Hematopoietic multipotent progenitor cell treated with erythropoietin and hydrocortisone succinate and interleukin-3 and kit ligand, for 6 days (in vitro differentiated cells): ENCODE measurements at places on chromosomes 12 and 14.

DNA sequence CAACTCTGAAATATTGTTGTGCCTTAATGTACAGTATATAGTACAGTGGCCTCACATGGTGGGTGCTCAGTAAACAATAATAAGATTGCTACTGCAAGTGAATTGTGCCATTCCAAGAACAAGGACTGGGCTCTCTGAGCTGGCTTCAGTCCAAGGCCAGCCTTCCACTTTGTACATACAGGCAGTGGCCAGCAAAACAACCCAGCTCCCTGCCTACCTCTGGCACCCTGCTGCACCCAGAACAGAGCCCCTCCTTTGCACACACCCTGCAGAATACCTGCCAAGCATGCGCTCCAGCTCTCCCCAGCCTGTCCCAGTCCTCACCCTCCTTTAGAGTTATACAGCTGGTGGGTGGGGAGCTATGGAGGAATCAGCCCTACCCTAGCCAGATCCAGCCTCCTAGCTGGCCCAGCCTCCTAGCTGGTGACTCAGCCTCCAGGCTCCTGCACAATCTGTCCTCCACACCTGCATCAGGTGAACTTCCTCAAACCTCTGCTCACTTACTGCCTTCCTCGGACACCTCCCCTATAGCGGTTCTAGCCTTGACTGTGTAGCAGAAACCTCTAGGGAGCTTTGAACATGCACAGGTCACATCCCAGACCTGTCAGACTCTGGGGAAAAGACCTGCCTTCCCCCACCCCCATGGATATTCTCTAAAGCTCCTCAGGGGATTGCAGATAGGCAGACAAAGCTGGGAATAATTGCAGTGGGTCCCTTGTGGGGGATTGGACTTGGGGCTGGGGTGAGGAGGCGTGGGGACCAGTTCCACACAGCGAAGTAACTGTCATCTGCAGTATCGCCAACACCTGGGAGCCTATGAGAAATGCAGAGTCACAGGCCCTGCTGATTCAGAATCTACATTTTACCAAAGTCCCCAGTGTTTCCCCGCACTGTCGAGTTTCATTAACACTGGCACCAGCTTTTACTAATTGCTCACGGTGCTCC, 17.9 kb downstream of the ZDHHC22 start:
- DNase-seq: no peak

- DNase-seq: no peak
These were observed 140.0 kb upstream of the PRICKLE1 start for GRCh38 chr12:42729535-42729900.

DNA sequence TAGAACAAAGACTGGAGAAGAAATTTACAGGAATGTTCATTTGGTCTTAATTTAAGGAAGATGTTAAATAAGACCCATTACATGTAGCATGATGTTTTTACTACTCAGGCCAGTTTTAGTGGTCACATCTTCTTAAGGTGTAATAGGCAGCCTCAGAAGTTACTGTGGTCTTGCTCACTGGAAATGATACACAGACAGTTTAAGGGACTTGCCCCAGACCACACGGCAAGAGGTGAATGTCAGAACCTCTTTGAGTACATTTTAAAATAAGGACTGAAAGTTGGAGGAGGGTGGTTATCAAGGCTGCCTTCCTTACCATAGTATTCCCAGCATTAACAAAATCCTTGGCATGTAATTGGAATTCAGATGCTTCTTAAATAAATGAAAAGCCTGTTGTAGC, 37.9 kb downstream of the LRRK2 start:
- no peak for DNase-seq

DNA sequence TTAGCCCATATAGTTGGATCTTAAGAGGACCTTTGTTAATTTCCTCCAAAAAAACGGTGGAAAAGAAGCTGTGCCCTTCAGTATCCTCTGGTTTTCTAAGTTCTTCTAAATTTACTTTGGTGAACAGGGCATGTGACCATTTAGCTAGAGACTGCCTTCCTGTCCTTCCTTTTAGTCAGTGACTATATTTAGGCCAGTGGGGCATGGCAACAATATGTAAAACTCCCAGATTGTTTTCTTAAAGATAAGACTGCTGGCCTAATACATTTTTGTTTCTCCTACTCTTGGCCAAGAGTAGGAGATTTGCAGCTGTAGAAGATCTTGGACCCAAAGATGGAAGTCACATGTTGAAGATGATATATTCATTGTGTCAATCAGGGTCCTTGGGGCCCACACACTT, 325.1 kb upstream of the DCN start:
- no peak for DNase-seq

DNA sequence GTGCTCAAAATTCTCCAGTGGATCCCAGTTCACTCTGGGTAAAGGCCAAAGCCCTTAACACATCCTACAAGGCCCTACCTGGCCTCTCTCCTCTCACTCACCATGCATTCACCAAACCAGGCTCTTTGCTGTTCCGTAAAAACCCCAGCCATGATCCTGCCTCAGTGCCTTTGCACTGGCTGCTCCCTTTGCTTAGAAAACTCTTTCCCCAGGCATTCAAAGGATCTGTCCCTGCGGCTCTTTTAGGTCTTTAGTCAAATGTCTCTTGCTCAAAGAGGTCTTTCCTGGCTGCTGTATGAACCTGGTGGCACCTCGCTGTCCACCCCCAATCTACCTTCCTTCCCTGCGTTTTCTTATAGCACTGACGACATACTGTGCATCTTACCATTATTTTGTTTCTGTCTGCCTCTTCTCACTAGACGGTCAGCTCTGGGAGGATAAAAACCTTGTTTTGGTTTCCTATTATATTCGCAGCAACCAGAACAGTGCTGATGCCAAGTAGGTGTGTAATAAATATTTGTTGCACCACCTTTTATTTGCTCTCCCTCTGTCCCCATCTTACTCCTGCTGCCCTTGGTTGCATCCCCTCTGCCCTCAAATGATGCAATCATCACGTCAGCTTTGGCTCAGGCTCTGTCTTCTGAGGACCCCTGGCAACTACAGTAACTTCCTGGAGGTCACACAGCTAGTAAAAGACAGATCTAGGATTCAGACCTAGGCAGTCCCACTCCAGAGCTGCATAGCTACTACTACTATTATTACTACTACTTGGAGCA, 23.8 kb upstream of the DICER1 start:
- no peak for DNase-seq

- no peak for DNase-seq
These were observed 6.2 kb upstream of the SLC7A7 start for GRCh38 chr14:22821193-22822015.

DNA sequence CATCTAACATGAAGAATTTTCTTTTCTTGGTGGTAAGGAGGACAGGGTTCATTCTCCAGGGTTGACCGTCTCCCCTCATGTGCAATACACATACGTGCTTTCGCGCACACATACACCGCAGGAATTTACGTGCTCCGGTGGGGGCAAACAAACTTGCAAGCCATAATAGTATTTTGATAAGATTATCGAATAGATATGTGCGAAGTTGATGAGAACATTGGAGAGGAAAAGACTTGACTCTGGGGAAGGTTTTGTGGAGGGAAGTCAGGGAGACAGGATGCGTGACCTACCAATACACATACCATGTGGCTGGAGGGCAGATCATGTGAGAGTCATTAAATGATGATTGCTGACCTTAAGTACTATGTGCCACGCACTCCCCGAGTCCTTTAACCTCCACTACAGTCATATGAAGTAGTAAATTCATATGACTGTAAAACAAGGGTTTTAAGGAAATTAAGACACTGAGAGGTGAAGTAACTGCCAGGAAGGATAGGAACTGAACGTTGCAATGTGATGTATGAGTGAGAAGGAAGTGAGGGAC, 921 bp downstream of the RAD51B start:
- DNase-seq: peak; percentile 59

- no peak for DNase-seq
These were observed 232.9 kb downstream of the ZFP36L1 start for GRCh38 chr14:68559949-68560348.

GRCh38 chr12:49910331-49911212, 6.9 kb upstream of the FAIM2 start:
- no peak for DNase-seq

DNA sequence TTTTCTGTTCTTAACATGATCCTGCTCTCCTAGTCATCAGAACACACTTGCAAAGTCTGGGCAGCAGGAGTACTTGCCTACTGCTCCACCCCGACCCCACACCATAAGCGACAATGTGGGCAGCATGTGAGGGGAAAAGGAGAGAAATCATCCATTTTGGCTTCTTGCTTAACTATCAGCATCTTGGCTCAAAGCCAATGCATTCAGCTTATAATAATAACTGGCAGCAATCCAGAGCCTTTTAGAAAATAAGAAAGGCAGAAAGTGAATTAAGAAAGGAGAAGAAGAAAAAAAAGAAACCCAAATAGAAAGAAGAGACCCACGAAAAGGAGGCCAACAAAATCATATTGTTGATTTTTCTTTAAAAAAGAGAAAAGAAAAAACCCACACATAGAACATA, 930.8 kb downstream of the BCL11B start:
- no peak for DNase-seq

DNA sequence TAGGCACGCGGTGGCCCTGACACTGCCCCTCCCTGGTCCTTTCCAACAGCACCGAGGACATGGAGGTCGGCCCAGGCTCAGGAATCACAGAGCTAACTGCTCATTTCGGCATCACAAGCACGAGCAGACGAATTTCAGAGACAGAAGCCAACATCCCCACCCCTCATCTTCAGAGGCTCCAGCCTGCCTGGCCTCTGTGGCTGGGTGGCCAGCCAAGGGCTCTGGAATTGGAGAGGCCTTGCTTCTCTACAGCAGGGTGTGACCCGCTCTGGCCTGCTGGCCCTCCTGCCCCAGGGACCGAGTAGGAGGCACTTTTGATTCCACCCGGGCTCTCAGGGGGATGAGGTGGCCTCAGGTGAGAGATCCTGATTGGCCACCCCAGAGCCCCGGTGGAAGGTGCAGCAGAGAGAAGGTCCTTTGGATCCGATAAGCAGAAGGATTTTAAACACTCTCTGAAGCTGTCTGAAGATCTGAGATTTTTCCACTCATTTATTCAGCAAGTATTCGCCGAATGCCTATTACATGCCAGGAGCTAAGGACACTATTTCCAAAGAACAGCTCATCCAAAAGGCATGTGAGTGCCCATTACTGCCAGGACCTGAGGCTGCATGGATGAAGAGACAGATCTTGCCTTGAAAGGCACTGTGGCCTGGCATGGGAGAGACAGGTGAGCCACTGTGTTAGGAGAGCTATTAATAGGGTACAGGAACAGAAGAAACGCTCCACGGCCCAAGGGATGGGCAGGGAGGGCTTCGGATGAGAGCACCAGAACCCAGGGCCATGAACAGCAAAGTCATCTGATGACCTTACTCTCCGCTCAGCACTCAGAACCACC, 10.2 kb downstream of the BAG5 start:
- DNase-seq: no peak

GRCh38 chr14:100747021-100747586, 20.4 kb downstream of the DLK1 start:
- DNase-seq: no peak

DNA sequence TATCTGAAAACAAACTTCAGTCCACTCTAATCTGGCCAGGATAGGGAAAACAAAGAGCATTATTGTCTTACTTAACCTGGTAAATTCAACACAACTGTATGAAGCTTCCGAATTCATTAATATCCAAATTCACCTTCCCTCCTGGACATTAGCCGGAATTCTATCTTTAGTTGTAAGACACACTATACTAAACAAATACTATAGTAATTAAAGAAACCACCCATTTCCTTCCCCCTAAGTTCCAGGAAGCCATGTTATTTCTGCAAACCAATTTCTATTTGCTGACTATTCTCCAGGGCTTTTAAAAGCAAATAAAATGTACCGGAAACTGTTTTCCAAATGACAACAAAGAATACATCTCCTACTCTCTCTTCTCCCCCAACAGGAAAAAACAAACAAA, 122.7 kb upstream of the MDM1 start:
- DNase-seq: no peak

DNA sequence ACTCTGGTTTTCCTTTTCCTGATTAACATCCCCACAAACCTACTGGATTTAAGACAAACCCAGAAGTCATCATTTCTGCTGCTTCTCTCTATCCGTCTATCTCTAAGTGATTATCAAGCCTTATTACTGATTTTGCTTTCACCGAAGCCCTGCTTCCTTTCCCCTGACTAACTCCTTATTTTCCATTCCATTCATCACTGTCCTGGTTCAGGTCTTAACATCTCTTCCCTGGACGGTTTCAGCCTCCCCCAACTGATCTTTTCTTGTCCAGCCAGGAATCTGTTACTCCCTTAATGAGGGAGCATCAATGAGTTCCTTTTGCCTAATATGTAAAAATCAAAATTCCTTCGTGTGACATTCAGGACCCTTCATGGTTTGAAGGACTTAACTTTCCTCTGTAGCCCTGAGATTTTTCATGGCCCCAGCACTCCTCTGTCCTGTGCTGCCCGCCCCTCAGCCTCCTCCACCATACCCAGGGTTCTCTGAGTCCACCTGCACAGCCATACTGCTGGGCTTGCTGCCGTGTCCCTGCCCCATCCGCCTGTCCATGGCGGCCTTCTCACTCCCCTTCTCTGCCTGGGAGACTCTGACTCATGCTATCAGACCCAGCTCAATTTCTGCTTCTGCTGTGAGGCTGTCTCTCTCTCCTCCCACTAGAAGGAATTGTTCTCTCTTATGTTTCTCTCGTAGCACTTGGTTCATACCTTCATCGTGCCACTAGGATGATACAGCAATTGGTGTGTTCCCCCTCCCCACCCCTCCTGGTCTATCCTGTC, 167.8 kb upstream of the HIF1A start:
- DNase-seq: no peak

DNA sequence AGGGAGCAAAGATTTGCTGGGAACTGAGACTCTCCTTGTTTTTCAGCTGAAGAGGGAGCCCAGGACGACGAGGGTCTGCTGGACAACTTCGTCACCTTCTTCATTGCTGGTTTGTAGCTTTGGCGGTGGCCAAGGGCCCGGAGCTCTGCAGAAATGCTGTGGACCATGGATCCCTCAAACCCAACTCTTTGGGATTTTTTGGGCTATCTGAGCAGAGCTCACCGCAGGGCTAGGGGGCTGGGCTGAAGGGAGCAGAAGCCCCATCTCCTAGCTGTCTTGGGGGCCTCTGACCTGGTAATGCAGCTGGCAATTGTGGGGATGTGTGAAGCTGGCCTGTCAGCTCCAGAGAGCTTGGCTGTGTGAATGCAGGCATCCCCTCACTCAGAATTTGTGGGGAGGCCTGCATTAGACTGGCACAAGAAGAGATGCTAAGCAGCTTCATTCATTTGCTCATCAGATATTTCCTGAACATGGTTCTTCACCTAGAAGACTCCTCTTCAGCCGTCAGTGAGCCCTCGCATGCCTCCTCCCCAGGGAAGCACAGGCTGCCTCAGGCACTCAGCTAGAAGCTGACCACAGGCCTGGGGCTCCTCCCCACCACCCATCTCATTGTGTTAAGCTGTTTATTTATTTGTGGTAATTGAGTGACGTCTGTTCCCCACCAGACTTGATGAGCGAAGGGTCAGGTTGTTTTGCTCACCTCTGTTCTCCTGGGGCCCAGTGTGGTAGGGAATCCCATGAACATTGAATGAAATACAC, 32.2 kb downstream of the CYP46A1 start:
- no peak for DNase-seq

- DNase-seq: no peak
These were observed 82.8 kb downstream of the TMTC1 start for GRCh38 chr12:29700761-29701481.
